ENCODE measurements at places on chromosomes 4 and X.
A peak's percentile ranks its signal among the peaks of the same experiment; 100 is the strongest.

DNA sequence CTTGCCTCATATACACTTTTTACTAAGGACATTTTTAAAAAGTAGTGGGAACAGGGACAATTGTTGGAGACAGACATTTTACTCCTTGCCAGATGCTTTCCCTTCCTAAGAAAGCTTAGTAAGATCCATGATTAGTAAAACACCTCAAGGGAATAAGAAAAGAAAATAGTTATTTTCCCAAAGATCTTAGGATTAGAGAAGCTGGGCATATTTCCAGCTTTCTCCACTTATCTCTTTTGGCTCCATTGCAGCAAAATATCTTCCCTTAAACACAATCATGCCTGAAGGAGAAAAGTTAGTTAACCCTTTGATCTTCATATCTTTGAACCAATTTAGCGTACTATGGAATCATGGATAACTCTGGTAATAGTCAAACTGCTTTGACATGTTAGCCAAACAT is 257.9 kb downstream of the PCDH18 start:
- no peak for DNase-seq

DNA sequence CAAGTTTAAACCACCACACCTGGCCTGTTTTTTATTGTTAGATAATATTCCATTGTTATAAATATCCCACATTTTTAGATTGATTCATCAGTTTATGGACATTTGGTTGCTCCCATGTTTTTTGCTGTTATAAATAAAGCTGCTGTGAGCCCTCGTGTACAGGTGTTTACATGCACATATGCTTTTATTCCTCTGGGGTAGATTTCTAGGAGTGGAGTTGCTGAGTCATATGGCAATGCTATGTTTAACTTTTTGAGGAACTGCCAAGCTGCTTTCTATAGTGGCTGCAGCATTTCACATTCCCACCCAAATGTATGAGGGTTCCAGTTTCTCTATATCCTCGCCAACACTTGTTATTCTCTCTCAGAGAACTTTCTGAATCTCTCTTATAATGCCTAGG is 90.5 kb downstream of the TBL1X start:
- no peak for DNase-seq

- peak; percentile 32 for DNase-seq
Observed at GRCh38 chr4:15457406-15458201, 12.1 kb upstream of the CC2D2A start.

DNA sequence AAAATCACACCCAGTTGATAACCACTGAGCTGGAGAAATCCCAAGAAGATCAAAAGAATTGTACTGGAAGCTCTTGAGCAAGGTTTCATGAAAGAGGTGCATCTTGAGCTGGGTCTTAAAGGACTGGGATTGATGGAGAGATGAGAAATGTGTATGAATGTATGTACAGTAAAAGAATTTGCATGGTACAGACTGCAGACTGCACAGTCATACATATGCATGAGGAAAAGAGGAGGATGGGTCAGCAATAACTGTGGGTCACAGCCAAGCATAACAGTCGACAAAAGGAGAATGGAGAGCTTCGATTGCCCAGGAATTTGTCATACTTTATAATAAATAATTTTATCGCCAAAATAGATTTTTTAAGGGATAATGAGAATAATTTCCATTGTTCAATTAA is 4.8 kb upstream of the RELL1 start:
- DNase-seq, result no peak

DNA sequence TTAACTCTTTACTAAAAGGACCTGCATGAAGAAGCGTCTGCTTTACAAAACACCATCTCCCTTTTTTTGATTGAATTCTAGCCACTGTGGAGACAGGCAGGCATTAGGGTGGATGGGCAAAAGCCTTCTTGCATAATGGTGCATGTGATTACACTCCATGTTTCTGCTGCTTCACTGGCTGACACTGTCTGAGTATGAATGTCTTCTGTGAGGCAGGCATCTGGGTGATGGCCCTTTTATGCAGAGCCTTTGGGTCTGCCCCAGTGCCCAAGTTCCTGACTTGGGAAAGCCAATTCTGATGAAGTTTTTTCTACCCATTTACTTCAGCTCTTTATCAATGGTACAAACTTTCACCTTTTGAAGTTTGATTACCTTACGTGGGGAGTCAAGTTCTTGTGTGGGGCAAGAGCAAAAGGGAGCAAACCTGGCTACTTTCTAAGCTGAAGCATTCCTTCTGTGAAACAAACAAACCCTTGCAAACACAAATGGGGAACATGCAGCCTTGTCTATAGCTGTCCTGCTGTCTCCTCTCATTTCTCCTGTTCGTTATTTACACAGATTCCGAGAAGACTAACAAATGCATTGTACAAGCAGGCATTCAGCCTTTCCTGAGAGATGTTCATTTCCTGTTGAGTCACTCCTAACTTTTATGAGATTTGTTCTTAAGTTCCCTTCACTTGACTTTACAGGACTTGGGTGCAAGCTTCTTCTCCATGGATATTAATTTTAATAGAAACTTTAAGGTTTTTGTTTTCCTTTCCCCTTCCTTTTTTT is 301.9 kb downstream of the TLL1 start:
- no peak for DNase-seq

DNA sequence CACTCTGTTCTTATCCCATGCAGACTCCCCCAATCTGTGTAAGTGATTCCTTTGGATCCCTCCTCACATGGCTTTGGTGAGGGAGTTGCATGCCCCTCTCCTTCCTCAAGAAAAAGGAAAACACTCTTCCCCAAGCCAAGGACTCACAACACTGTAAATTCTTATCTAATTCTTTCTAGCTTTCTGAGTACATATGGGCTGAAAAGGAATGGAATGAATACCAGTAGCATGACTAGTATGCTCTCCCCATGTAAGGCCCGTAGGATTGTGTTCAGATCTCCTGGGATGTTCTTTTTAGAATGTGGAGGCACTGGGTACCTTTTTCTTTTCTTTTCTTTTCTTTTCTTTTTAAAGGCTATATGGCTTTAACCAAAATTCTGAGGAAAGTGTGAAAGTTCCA is 17.0 kb upstream of the MAGED1 start:
- no peak for DNase-seq

GRCh38 chr4:147057611-147058190 is 112.0 kb upstream of the TTC29 start:
- no peak for DNase-seq

DNA sequence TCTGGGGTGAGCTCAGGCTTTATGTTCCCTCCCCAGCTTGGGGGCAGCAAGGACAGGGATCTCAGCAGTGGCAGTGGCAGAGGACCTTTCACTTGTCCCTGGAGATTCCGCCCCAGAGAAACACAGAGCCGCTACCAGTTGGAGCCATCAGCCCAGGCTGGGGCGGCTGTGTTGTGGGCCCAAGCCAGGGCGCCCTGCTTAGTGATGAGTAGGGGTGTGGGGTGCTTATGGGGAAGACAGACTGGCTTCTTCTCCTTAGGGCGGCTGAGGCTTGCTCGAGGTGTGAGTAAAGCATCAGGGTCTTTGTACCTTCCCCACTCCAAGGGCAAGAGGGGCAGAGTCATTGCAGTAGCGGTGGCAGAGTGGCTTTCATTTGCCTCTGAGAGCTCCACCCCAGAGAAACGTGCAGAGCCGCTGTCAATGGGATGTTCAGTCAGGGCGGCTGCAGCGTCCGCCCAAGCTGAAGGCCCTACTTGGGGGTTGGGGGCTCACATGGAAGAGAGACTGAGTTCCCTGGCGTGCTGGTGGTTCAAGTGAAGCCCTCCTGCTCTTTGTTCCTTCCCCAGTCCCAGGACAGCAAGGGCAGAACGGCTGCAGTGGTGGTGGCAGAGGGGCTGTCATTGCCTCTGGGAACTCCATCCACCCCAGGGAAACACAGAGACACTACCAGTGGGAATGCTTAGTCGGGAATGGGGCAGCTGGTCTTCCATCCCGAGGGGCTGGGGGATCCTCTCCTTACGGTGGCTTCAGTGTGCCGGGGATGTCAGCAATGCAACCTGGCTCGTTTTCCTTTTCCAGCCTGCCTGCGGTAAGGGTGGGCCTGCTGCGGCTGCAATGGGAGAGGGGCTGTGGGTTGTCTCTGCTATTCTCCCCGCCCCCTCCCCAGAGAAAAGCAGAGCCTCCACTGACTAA is 2142.5 kb upstream of the TENM3 start:
- no peak for DNase-seq

GRCh38 chr4:139919004-139919403 is 235.0 kb downstream of the MAML3 start:
- no peak for DNase-seq

DNA sequence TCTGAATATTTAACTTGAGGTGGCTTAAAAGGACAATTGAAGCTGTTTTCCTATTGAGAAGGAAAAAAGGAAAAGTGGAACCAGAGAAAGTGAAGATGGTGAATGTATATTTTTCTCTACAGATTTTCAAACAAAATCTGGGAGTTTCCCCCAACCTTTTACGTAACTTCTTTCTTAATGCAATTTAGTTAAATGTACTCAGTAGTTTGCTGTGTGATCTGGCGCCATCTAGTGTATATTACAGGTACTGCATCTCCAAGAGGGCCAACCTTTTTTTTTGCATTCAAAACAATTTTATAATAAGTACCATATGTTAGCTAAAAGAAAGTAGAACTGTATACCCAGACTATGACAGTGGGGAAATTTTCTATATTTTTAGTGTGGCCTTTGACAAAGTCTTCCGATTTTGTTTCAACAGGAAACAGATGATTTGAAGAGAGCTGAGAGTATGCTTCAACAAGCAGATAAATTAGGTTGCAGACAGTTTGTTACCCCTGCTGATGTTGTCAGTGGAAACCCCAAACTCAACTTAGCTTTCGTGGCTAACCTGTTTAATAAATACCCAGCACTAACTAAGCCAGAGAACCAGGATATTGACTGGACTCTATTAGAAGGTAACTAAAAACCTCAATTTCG is 82.0 kb downstream of the PLS3 start:
- peak; percentile 48 for DNase-seq

GRCh38 chrX:39815631-39816030 is 282.1 kb downstream of the BCOR start:
- DNase-seq, result peak; percentile 59

DNA sequence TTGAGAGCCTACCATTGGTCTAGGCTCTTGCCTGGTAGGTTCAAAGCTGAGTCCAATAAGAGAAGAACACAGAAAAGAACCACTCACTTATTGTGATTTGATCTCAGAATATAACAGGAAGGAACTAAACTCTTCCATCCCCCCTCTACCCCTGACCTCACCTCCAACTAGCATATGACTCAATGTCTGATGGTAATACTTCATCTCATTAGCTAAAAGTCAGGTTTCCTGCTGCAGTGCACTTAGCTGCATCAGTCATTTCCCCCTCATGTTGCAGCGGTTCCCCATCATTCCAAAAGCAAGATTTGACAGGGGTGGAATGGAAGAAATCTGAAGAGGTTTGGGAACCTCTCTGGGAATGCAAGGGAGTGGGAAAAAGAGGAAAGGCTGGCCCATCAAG is 289.5 kb downstream of the SMARCA1 start:
- DNase-seq, result no peak

- DNase-seq, result no peak
Observed at GRCh38 chr4:104938624-104939023, 208.1 kb upstream of the TET2 start.
